Ecto neural progenitor cell (in vitro differentiated cells): ENCODE measurements at places on chromosomes 3 and 15.

- DNase-seq = no peak
Measured at GRCh38 chr3:29236146-29236840, 44.6 kb upstream of the RBMS3 start.

GRCh38 chr15:61459785-61460707, 230.9 kb upstream of the RORA start:
- no peak for DNase-seq

DNA sequence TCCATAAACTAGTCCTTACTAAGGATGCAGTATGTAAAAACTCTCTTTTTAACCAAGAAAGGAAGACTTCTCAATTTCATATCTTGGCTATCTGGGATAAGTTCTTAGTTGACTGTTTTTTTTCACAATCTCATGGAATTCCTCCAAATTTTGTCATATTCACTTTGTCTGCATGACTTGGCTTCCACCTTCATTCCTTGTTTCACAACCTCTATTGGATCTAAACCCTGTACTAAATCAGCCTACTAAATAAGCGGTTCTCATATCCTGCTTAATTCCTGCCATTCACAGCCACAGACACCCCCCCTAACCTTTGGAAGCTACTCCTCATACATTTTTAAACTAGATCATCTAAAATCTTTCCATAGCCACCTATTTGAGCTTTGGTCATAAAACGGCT, 370.6 kb upstream of the NAALADL2 start:
- DNase-seq = no peak

- no peak for DNase-seq
Measured at GRCh38 chr3:30581067-30581585, 25.3 kb upstream of the TGFBR2 start.

DNA sequence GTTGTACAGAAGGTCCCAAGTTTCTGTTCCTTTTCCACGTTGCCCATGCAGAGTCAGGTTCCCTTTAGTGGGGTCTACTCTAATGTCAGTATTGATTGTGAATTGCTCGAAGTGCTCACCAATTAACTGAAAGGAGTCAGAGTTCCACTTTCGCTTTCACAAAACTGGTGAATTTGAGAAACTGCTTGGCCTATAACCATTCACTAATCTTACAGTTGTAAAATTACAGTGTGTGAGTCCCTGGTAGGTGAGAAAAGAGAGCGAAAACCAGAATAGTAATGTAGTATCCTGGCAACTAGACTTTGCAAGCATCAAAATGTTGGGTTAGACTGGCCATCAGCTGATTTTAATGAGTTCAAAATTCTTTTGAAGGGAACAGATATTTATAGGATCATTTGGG, 237.5 kb upstream of the CHRM5 start:
- DNase-seq = no peak

GRCh38 chr3:58556761-58557221, 19.8 kb upstream of the ACOX2 start:
- DNase-seq = peak; percentile 45

GRCh38 chr3:111538681-111539083, 3.3 kb upstream of the CD96 start:
- no peak for DNase-seq

DNA sequence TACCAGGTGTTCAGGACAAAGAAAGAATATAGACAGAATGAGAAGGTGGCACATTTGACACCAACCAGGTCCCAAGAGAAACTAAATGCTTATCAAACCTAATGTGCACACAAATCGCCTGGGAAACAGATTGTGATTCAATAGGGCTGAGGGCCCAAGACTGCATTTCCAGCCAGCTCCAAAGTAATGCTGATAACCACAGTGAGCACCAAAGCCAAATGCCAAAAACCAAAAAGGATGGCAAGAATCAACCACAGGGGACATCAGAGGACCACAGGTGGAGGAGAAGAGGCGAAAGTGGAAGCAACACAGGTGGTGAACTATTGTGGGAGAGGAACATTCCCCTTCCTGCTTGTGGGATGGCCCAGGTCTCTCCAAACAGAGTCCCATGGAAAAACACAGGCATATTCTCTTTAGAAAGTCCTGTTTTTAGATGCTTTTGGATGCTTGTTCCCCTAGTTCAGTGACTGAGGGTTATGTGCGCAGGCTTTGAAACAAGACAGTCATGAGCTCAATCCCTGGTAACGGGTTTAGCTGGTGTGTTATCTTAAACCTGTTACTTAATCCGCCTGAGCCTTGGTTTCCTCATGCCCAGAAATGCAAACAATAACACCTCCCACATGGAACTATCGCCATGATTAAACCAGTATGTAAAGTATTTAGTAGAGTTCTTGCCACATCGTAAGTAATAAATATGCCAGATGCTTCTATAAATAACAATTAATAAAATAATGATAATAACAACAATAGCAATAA, 241.7 kb downstream of the ATP8B4 start:
- no peak for DNase-seq
